Kidney glomerular epithelial cell (primary cell): ENCODE measurements at places on chromosomes 4 and X.

- DNase-seq, result no peak
Measured at GRCh38 chr4:59994118-59994517, 1206.0 kb upstream of the ADGRL3 start.

- DNase-seq, result no peak
Measured at GRCh38 chr4:135694066-135694465, 1492.5 kb upstream of the PABPC4L start.

GRCh38 chr4:119510395-119511149 lies 118.0 kb downstream of the PDE5A start:
- no peak for DNase-seq

GRCh38 chrX:52577464-52578173 lies 60.8 kb upstream of the XAGE1B start:
- no peak for DNase-seq

DNA sequence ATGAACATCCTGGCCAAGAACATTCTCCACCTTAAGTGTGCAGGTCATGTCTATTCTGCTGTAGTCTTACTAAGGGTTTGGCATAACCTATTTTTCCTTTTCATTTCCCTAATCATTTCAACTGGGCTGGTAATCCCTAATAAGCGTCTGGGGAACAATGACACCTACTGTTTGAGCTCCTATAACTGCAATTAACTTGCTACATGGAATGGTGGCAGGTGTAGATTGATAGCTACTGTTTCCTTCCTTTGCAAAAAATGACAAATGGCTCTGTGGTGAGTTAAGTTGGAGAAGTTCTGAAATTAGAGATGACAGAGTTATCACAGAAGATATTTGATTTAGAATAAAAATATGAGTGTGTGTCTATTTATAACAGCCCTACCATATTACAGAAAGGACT lies 104.5 kb upstream of the NAP1L5 start:
- DNase-seq, result no peak

DNA sequence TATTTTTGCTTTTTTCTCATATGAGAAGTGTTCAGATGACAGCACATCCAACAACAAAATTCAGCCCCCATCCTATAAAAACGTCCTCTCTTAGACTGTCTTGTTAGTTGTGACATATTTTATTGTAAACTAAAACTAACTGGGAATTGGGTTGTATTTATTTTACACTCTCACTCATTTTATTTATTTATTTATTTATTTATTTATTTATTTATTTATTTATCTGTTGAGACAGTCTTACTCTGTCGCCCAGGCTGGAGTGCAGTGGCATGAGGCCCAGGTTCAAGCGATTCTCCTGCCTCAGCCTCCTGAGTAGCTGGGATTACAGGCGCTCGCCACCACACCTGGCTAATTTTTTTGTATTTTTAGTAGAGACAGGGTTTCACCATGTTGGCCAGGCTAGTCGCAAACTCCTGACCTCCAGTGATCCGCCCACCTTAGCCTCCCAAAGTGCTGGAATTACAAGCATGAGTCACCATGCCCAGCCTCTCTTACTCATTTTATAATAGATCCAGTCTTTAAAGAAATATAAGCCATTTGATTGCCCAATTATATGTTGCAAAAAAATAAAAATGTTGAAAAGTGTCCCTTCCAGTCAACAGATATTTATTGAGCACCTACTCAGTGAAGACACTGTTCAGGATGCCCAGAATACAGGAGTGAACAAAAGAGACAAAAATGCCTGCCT lies 44.6 kb downstream of the PALLD start:
- peak; percentile 7 for DNase-seq
